ENCODE measurements at places on chromosomes 2 and 18.

DNA sequence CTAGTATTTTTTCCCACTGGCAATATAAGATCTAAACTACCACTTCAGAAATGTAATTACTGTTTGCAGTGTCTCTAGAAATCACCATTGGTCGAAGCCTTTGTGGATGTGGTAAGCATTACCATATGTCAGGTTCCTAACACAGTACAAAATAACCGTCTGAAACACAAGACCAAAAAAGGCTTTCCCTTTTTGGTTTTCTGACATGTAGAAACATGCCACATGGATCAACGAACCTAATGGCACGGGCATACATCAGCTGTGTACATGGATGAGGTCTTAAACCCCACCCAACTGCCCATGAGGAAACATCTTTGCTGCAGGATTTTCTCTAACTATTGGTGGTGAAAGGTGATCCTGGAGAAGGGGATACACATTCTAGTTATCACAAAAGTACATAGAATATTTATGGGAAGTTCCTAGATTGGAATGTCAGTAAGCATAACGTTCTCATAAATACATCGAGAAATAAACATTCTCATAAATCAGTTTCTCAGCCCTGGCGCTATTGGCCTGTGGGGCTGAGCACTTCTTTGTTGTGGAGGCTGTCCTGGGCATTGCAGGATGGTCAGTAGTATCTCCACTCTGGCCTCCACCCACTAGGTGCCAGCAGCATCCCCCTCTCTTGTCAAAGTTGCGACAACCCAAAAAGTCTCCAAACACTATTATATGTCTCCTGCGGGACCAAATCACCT, 9.0 kb downstream of the VIT start:
- no peak for DNase-seq

DNA sequence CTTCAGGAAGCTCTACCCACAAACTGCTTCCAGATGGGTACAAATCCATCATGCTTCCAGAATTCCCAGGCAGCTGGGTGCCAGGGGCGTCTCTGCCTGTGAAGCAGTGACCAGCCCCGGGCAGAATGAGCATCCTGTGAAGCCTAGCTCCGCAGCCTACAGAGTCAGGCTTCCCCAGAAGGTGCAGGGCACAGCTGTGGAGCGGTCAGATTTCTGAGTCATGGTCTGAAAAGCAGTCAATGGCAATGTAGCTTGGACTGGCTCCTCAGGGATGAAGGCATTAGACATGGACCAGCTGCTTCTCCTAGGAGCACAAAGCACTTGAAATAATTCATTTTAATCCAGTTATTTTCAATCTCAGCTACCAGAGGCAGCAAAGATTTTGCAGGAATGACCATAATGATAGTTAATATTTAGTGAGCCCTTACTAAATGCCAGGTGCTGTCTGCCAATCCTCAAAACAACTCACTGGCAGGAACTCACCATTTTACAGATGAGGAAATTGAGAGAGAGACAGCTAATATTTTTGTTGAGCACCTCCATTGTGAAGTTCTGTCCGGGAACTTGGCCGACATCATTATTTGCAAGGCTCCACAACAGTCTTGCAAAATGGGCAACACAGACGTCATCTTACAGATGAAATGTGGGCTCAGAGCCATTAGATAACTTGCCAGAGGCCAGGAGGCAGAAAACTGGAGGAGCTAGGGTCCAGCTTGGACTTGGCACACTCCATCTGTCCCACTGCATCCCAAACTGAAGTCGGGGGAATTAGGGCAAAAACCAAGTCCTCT, 31.7 kb downstream of the ACMSD start:
- no peak for DNase-seq

GRCh38 chr2:198448789-198449188, 644.4 kb downstream of the PLCL1 start:
- DNase-seq = no peak

DNA sequence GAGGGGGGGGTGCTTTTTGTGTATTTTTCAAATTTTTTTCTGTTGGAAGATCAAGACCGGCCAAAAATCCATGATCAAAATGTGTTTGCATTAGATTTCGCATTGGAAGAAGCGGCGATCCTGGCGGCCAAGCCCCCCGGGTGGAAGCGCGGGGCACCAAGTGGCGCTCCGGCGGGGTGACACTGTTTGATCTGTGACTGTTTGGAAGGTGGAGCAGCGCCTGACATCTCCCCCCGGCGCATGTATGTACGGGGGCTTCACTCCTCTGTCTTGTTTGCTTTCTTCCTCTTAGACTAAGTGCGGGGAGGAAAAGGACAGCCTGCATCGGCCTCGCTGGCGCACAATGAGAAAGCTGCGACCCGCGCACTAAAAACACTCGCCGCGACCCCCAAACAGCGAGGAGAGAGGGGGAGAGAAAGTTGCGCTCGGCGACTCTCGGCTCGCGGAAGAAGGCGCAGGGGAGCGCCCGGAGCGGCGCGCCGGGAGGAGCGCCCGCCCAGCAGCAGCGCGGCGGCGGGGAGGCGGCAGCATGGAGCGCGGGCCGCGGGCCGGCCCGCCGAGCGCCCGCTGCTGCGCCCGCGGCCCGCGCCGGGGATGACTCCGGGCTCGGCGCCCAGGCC, 515 bp downstream of the TSHZ1 start:
- DNase-seq = no peak

DNA sequence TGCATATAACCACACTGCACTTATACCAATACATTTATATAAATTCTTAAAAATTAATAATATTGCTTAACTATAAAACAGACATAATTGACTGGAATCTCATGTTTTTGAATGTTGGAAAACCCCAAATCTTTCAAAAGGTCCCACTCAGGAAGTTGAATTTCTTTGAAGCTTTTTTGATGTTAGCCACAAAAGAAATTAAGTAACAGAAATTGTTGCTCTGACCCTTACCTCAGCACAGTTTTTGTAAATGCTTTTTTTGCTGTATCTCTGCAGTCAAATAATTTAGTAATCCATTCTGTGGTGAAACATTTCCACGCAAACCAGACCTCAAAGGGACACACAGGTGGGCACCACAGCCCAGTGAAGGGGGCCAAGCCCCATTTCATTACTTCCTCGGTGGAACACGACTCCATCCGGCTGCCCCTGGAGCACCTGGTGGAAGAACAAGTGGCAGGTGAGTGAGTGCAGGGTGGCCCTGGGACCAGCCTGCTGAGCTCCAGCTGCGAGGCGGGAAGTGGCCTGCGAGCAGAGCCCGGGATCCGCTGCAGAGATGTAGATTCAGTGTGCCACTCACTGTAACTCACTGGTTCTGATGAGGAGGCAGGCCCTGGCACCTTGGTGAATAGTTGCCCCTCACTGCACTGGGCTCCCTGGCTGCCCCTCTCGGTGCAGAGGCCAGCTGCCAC, 8.4 kb downstream of the SCLY start:
- DNase-seq = no peak

DNA sequence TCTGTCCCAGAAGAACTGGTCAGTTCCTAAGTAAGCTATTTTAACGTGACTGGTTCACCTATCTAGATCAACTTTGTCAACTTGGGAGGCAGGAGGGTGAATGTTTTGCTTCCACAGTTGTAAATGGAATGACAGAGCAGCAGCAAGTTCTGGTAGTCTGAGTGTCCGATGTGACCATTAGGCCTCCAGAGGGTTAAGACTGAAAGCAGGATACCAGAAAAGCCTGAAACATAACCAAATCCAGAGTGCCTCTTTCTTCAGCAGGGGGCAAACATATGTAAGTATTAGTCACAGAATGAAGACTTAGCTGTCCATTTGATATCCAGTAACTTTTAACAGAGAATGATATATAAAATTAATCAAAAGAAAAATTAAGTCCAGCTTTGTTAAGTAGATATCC, 9.2 kb downstream of the HOXD3 start:
- no peak for DNase-seq

DNA sequence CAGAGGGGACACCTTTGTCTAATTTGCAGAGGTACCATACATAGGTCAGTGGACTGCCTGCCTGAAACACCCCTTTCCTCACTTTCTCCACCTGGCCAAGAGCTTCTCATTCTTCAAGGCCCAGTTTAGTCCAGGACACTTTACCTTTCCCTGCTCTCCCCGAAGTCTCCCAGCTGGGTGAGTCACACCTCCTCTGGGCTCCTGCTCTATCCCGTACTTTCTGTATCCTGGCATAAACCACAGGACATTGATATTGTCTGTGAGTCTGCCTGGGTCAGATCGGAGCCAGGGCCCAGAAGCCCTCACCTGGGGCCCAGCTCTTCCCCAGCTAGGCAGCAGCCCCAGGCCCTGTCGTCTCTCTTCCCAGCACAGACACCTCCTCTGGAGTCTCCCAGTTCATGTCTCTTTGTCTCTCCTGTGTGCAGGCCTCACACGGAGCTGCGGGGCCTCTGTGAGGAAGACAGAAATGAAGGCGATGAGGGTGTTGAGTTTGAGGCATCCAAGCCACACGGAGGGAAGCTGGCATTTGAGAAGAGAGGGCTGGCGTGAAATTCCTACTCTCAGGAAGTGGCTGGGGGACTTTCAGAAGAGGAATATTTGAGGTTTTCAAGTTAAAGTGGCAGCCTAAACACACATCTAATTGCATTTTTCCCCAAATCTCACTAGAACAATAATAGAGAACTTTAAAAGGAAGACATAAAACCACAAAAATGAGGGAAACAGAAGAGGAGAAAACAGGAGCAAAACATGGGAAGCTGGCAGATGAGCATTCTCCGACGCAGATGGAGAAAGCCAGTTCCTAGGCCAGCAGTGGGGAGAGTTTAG, 79.6 kb upstream of the LAPTM4A start:
- no peak for DNase-seq
